OCI-M1 (cell line): ENCODE measurements at places on chromosomes 2 and 18.

GRCh38 chr18:57131101-57131500, 15.8 kb upstream of the BOD1L2 start:
- no peak for DNase-seq

DNA sequence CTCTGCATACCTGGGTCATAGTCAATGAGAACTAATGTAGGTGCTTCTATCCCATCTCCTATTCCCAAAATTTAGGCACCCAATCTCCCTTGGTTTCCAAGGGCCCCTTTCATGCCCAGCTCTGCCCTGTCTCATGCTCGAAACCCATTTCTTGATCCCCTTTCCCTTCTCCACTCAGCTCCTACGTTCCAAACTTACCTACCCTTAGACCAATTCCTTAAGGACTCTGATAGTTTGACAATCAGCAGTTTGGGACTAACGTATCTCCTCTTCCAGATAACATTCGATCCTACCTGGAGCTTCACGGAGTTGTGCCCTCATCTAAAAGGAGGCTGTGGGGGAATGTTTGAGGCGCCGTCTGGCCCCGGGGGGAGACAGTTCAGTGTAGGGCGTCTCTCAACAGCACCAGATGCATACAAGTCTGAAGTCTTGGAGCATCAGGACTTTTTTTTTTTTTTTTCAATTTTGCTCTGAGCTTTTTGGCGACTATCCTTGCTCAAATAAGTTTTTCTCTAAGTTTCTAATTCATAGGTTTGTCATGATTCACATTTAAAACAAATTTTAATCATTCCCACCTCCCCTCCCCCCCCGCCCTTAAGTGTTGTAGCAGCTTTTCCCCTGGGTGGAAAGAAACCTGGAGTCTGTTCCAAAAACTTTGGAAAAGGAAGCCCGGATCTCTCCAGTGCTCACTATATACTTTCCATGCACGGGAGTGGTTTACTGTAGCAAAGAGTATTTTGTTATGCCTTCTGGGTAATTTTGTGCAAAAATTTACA, 141.2 kb upstream of the LGALSL start:
- no peak for DNase-seq

- peak; percentile 66 for DNase-seq
Measured at GRCh38 chr2:134119117-134119712, 134.7 kb upstream of the MGAT5 start.

DNA sequence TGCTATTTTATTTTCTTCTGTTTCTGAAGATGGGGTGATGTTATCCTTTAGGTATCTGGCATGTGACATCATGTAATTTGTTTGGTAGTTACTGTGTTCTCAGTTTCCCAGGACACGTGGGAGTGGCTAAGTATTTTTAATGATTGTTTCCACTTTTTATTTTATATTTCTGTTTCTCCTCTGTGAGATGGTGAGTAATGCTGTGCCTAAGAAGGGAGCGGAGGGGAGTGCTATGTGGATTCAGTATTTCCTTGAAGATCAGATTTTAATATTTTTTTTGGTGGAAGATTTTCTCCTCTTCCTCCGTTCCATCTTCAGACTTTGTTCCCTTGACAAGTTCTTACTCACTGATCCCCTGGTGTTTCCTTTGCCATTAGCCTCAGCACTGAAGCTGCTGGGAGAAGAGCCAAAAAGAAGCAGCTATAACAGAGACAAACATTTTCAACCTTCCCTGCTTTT, 180.0 kb upstream of the MMADHC start:
- no peak for DNase-seq

DNA sequence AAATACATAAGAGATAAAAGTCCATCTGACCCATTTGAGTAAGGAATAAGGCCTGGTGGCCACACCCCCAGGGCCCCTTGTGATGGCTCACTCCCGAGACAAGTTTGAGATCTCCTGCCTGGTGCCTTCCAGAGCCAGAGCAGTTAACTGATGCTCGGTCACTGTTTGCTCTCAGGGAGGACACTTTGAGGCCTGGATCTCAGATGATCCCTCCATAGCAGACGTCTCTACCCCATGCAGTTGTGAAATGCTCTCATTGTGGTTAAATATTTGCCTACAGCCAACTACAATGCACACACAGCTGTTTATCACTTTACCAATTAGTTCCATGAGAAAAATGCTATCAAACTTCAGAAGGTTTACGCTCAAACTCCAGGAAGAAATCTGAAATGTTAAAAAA, 12.3 kb downstream of the GYPC start:
- no peak for DNase-seq

GRCh38 chr18:23528580-23529472, 25.5 kb downstream of the RMC1 start:
- DNase-seq = peak; percentile 98

- no peak for DNase-seq
Measured at GRCh38 chr18:12281861-12282260, 26.2 kb upstream of the TUBB6 start.

DNA sequence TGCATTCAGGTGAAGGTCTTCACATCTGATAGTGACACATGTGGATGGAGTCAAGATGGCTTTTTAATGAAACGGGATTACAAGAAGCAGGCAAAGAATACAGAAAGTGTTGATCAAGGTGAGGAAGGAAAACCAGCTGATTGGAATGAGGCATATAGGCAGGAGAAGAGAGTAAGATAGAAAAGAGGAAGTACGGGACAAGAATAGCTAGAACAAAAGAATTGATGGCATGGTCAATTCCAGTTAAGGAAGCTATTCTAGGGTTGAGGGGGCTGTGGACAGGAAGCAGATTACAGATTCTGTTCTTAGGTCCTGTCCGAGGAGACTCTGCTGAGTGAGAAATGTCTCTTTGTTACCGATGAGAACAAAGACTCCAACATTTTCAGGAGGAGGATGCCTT, 13.2 kb upstream of the NCK2 start:
- DNase-seq = peak; percentile 86

GRCh38 chr2:74862020-74862964, 28.4 kb downstream of the HK2 start:
- DNase-seq = peak; percentile 70

DNA sequence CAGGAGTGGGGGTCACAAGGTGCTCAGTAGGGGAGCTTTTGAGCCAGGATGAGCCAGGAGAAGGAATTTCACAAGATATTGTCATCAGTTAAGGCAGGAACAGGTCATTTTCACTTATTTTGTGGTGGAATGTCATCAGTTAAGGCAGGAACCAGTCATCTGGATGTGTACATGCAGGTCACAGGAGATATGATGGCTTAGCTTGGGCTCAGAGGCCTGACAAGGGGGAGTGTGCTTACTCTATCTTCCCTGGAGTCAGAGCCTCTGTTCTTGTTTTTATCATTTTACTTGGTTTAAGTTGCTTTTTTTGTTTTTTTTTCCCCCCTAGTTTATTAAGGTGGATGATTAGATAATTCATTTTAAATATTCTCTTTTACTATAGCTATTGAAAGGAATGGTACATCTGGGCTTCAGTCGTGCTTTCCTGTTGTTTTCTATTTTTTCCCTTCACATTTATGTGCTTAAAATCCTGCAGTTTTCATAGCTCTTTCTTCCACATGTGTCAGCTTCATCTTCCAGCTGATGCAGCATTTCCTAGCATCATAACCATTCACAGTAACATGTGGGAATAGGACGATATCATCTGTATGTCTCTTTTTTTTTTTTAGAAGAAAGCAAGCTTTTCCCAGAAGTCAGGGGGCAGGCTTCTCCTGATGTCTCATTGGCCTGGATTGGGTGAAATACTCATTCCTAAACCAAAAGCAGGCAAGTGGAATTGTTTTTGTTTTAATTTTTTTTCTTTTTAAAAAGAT, 15.4 kb downstream of the ZNF396 start:
- no peak for DNase-seq

DNA sequence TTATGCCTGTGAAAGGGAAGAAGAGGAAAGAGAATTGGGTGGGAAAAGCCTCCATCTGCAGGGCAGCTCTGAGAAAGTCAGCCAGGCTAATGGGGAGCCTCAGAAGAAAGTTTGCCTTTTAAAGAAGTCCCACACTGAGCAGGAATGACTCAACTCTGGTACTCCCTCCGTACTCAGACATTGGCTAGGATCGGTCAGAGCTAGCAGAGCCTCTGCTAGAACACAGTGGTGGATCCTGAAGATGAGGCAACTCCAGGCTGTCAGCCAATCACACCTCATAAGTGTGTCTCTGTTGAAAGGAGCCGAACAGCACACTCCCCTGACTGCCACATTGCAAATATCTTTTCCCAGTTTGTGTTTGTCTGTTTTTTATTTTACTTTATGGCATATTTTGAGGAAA, 96.9 kb downstream of the HNRNPLL start:
- no peak for DNase-seq

- no peak for DNase-seq
Measured at GRCh38 chr2:158921599-158922408, 46.6 kb upstream of the TANC1 start.

DNA sequence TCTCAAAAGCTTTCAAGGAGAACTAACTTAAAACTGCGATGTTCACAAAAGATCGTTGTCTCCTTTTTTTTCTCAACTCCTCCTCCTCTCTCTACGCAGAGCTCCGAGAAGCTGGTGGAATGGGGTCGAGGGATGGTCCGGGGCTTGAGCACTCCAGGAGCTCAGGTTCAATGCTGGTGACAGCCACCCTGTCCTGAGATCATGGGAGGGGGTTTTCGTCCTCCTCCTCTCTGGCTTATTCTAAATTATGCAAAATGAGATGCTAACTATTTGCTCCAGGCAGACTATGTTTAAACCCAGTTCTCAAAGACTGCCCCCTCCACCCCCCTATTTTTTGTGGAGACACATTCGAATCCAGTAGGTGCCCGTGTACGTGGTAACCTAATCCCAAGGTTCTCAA, 11.8 kb downstream of the TSHZ1 start:
- no peak for DNase-seq

- DNase-seq = no peak
Measured at GRCh38 chr18:77123320-77124231, 9.0 kb downstream of the MBP start.

DNA sequence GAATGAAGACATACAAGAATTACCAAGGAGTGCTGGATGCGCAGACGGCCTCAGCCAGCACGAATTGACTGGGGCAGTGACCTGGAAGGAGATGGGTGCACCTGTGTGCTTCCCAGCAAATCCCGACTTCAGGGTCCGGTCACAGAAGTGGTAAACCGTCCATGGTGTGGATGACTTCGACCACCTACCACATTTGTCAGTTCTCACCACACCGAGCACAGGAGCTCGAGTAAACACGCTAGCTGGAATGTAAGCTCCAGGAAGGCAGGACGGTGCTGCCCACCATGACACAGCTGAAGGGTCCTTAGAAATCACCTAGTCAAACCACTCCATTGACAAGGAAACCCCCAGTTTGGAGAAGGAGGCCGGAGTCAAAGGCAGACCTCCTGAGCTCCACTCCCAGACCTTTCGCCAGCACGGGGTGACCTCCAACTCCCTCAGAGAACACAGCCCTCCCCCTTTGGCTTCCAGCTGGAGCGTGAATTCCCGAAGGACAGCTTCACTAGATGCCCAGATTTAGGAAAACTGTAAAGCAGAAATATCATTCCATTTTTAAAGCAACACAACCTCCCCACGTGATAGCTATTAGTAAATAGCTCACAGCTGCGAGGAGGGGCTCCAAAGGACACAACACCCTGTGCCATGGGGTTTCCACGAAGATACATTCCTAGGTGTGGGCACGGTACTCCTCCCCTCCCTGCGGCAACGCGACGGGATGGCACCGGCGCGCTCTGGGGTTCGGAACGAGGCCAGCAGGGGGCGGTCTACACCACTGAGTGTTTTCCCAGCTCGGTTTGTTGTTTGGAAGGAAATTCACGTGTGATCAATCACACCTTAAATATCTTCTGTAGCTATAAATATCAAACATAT, 34.1 kb upstream of the GNAL start:
- peak; percentile 48 for DNase-seq

DNA sequence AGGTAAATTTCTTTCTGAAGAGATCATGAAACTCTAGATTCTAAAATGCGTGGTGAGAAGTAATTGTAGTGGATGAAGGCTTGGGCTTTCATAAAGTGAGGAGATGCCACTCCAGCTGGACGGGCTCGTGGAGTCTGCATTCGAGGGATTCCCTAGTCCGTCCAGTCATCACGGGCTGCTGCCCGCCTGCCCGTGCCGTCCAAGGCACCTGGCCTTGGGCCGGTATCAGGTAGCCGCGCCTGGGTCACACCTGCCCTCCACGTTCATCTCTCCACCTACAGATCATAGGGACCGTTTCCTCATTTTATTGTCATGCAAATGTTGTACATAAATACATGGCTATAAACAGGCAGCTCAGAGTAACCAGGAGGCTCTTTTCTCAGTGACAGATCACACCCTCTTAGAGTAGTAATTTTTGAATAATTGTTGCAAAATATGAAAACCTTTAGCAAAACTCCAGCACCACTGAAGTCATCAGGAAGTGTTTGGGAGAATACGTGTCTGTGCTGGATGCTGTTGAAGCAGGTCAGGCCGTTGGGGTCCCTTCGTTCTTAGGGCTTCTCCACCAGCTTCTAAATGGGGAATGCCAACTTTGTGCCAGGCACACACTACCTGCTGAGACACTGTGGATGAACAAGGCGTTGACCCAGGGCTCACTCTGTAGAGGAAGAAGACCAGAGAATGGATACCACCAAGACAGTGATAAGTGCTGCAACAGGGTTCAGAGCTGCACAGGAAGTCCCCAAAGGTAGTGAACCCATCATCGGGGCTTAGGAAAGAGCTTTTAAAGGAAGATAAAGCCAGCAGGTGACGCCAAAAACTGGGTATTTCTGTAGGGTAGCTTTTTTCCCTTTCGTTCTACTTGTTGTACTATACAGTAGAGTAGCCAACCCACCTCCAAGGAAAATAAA, 112.5 kb downstream of the FAM210A start:
- DNase-seq = no peak

GRCh38 chr2:82089518-82089917, 1785.0 kb upstream of the LRRTM1 start:
- DNase-seq = peak; percentile 46

- DNase-seq = peak; percentile 48
Measured at GRCh38 chr2:206083602-206084438, 2.2 kb downstream of the INO80D start.

DNA sequence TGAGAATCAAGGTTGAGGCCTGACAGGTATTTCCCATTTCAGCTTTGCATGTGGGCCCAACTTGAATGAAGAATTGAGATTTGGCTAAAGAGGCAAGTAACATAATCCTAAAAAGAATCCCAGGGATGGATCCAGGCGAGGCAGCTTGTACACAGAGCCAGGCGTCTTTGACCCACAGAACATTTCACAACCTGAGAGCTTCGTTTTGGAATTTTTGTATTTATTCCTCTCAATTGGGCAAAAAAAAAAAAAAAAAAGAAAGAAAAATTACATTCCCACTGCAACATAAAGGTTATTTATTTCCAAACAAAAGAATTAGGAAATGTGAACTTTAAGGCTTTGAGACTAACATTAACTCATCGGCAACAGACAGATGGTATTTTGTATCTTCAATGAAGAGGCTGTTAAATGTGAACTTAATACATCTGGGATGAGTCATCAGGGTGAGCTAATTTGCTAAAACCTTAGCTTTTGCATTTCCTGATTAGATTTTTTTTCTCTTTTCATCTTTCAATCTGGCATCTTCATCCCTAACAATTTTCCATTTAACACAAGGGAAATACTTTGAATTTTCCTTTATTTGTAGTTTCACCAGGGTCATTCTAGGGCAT, 478.5 kb upstream of the TNP1 start:
- no peak for DNase-seq

- no peak for DNase-seq
Measured at GRCh38 chr2:146666340-146666739, 1178.5 kb upstream of the ACVR2A start.

GRCh38 chr2:79906139-79906890, 393.5 kb downstream of the CTNNA2 start:
- no peak for DNase-seq

- DNase-seq = no peak
Measured at GRCh38 chr2:218020281-218020680, 17.5 kb upstream of the TNS1 start.
